ENCODE measurements at places on chromosomes 5 and 9.

DNA sequence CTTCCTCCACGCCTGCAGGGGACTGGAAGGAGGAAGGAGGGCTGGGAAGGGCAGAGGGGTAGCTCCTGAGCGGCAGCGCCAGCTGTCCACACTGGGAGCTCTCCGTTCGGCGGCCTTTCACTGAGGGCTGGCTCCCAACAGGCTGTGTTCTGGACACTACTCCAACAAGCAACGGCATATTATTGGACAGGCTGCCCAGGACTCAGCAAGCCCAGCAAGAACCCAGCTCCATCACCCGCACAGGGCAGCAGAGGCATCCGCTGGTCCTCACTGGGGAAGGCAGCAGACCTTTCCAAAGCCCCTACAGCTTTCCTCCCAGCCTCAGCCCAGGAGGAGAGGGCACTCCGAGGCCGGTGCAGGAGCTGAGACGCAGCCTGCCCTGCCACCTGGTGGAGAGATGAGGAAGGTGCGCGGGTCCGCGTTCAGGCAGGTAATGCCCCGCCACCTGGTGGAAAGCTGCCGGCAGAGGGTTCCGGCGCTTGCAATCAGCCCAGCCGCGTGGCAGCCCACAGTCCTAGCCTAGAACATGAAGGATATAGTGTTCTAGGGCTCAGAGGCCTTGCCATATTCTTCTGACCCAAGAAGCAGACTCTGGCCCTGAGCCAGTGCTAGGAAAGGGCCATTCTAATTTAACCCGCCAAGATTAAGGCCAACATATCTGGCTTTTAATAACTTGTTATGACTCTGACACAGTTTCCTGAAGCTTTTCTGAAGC lies 74.4 kb downstream of the NRG2 start:
- DNase-seq = peak; percentile 85

- DNase-seq = no peak
Measured at GRCh38 chr5:44869928-44870327, 61.2 kb downstream of the MRPS30 start.

DNA sequence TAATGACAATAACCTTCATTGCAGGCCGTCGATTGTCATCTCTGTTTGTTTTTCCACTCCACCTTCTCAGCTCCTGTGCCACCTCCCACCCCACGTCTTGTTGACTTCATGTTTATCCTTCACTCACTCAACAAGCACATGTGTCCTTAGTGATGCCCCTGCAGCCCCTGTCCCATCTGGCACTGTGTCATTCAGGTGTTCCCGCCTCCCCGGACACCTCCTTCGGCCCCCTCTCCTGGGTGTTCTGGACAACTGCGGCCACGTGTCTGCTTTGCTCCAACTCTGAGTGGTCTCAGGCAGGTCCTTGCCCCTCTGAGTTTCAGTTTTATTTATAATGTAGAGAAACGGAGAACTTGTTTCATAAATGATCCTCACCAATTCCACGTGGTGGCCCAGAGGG lies 91.0 kb upstream of the COL5A1 start:
- no peak for DNase-seq

GRCh38 chr9:127049044-127049443 lies 73.4 kb downstream of the ANGPTL2 start:
- DNase-seq = peak; percentile 84

DNA sequence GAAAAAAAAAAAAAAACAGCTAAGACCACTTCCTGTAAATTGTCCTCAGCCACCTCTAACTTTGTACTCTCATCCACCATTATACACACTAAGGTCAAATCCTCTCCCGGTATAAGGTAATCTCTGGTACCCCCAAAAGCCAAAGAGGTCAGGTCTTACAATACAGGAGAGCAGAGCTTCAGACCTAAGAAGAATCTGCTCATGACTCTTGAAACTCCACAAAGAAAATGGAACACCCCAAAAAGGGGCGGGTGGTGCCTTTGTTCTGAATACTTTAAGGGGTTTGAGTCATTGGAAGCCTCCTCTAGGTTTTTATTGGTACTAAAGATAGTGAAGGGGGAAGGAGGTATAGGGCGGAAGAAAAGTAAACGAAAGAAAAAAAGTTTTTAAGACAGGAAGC lies 69.8 kb downstream of the COL15A1 start:
- DNase-seq = no peak

- peak; percentile 82 for DNase-seq
Measured at GRCh38 chr5:55172051-55172899, 702 bp downstream of the CDC20B start.

DNA sequence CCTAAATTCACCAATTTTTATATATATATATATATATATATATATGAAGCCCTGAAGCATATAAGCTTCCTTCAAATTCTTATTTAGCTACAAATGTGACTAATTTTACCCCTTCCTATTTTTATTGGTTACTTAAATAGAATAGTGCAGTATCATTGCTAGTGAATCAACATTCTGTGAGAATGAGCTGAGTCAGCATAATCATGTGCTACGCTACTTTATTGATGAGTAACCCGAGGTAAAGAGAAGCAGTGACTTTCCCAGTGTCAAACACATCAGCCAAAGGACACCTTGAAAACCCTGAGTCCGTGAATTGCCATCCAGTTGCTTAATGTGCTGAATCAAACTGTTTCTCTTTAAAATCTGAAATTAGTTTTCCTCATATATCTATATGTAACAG lies 546.2 kb downstream of the DMRTA1 start:
- no peak for DNase-seq

- DNase-seq = no peak
Measured at GRCh38 chr5:149379177-149379761, at the start of gene IL17B. TSS of gene IL17B (minus strand) at chr5:149379292. CDS start at chr5:149379225, 67 bp downstream.

- no peak for DNase-seq
Measured at GRCh38 chr5:88873447-88873846, 9.5 kb downstream of the MEF2C start.

DNA sequence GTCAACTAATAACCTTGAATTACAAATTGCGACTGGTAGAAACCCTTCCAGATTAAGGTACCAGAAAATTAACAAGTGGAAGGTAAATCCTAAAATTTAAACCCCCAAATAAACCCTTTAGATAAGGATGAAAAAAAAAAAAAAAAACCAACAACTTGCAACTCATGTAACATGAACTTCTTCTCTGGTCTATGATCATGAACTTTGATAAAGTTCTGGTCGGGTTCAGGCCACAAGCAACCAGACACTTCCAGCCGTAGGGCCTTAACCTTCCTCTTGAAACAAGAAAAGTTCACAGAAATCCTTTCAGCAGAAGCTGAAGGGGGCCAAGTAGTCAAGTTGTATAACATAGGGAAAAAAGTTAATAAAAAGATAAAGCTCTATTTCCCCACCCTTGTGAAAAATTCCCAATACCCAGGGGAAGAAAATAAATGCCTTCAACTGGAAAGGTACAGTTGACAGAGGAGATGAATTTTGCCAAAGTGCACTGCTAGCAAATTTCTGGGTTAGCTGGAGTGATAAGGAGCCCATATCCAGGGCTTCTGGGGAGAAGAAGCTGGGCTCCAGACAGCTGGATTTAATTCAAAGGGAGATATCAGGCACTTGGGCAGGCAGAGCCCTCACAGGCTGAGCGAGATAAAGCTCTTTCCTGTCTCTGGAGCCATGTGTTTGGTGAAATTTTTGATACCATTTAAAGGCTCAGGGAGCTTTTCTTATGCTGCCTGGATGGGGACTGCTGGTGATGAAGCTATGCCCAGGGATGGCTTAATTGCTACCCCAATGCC lies 234.2 kb upstream of the PANK3 start:
- no peak for DNase-seq

- DNase-seq = no peak
Measured at GRCh38 chr9:15371448-15371845, 51.2 kb upstream of the SNAPC3 start.

DNA sequence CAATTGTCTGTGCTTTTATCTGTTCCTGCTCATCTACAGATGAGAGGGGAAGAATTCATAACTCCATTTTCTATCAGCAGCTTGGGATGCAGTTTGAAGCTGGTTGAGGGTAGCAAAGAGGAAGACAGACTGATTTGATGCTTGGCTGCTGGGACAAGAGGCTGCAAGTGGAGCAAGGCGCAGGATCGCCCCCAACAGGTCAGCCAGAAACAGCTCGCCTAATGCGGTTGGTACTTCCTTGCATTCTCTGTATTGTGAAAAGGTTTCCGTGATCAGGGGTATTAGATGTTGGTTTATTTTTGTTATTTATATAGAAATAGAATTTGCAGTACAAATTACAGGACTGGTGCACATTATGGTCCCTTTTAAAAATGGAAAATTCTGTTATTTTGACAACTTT lies 40.6 kb downstream of the ZNF883 start:
- peak; percentile 24 for DNase-seq

DNA sequence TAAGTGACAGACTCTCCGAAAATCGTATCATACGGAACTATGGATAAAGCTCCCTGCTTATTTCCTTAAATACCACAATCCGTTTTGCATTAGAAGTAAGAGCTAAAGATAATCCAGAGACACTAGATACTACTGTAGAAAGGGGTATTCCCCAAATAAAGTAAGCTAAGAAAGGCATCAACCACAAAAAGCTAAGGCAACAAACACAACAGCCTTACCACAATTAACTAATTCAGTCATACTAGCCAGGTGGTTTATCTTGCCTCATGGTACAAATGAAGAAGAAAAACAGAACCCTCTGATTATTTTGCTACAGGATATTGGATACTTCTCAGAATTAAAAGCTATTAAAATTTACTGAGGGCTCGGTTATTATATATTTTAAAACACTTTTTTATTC lies 14.1 kb downstream of the ERP44 start:
- DNase-seq = no peak

DNA sequence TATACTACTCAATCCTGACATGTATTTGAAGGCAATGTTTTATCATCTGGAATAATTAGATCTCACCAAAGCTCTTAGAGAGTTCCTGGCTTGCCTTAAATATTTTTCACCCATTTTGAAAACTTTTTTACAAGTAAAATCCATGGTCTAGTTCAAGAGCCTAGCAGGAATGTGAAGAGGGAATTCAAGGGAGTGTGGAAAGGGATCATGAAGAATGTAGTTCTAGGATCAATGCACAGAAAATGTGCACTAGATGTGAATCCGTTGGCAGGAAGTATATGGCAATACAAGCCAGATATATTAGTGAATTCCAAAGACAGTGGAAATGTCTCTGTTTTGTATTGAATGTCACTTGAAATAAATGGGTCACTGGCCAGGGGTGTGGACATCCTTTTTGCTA lies 167.9 kb upstream of the MOCS2 start:
- no peak for DNase-seq
